ENCODE measurements at places on chromosomes 2 and 18.

- DNase-seq = no peak
Observed at GRCh38 chr2:54558188-54559005, 102.3 kb downstream of the SPTBN1 start.

- DNase-seq = no peak
Observed at GRCh38 chr2:1674766-1675397, 69.4 kb downstream of the PXDN start.

GRCh38 chr2:238966072-238966937, 118.4 kb downstream of the TWIST2 start:
- no peak for DNase-seq

DNA sequence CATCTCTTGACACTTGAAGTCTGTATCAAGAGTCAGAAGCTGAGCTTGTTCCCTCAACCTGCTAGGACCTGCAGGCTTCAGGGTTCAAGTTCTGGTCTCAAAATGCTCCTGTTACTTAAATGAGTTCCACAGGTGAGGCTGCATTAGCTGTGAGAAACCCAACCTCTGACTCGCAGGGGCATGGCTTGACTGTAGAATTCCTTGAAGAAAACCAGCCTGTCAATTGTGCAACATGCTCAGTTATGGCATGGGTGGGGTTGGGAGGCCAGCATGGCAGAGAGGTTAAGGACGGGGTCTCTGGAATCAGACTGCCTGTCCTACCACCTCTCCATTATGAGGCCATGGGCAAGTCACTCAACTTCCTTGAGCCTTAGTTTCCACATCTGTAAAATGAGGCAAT, 235.8 kb downstream of the EN1 start:
- no peak for DNase-seq

GRCh38 chr2:135555311-135555710, 24.0 kb downstream of the R3HDM1 start:
- no peak for DNase-seq

- no peak for DNase-seq
Observed at GRCh38 chr18:63819786-63820185, 44.6 kb downstream of the SERPINB7 start.

DNA sequence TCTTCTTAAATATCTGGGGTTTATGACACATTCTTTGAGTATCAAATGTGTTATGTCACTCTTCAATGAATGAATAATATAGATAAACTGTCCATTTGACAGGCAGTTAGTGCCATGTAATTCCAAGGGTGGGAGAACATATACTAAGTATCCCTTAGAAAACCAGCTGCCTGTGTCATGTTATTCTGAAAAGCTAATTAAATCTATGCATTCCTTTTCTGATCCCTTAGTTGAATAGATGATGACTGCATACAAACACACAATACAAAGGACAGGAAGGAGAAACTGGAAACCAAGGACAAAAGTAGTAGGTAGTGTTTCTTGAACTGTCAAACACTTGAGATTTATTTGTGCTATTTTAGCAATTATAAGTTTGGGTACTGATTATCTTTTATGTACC, 8.3 kb downstream of the ARHGAP28 start:
- DNase-seq = no peak

DNA sequence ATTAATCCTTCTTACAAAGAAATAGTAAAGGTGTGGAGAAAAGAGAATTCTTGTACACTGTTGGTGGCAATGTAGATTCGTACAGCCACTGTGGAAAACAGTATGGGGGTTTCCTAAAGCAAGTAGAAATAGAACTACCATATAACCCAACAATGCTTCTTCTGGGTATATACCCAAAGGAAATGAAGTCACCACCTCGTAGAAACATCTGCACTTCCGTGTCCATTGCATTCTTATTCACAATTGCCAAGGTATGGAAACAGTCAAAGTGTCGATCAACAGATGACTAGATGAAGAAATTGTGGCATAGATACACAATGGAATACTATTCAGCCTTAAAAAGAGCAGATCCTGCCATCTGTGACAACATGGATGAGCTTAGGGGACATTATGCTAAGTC, 93.4 kb upstream of the TGIF1 start:
- DNase-seq = no peak

DNA sequence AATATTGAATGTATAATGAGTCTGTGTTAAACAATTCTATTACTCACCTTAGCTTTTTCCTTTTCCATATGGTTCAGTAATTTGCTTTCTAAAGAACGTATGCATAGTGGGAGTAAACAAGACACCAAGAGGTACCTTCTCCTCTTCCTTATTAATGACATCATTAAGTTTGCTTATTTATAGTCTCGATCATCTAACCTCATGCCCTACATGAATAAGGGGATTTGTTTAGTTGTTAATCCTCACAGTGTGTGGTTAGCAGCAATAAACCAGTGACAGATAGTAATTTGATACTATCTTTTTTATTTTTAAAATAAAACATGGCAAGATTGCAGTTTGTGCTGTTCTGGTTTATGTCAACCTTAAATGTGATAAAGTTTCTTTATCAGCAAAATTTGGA, 69.7 kb downstream of the COBLL1 start:
- DNase-seq = no peak

DNA sequence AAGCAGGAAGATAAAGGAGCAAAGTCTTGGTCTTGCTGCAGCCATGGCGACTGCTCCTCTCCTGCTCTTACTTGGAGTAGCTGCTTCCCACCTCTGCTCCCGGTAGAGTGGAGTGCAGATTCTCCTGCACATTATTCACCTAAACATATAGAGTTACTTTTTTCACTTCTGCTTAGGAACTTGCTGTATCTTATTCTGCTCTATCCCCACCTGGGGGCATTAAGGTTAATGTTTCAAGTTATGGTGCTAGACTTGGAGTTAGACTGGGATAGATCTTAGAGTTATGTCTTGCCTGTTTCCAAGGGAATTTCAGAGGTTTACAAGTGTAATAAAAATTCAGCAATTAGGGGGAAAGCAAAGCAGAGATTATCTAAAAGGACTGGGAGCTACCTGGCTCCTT, 144.2 kb downstream of the SETBP1 start:
- DNase-seq = no peak

DNA sequence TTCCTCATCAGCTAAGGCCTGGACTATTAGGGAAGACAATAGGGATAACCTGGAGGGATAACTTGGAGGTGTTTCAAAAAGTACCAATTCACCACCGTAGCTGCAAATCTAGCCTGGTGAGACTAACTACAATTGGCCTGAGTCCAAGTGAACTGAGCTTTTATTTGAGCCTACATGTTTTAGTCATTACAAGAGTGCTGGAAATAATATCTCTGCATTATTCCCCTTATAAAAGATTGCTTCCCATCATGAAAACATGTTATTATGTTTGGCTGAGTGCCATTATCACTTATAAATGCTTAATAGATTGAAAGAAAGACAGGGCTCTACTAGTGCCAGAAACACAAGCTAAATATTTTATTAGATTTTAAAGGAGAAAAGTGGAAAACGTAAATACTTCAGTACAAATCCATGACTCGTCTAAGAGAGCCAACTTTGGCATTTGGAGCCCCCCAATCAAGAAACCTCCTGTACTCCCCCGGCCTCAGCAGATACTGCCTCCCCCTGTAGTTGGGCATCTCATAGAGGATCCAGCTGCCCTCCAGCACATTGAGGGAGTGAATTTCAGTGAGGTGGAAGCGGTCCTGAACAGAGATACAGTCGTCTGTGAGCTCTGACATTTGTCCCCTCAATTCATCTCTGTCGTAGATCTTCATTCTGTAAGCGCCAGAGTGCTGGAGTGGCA, 3.6 kb downstream of the CRYGB start:
- no peak for DNase-seq

DNA sequence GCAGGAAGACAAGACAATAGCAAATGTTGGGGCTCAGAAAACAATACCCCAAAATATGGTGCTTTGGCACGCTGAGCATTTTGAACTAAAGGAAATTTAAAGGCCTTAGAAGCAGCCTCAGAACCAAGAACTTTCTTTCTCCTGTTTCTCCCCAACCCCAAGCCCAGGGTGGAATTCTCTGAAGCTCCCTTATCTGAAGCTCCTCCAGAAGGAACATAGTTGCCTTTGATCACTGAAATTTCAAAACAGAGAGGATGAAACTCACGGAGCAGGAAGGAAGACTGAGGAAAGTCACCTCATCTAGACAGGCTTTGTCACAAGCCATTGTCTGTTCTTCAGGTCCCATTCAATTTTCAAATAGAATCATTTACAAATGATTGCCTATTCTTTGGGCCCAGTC, 15.5 kb upstream of the BMPR2 start:
- no peak for DNase-seq

GRCh38 chr2:7895289-7895688, 786.6 kb upstream of the ID2 start:
- no peak for DNase-seq

Data from GM19239 (cell line).